Fibroblast of skin of scalp (primary cell): ENCODE measurements at places on chromosomes 7 and 10.
A peak's percentile ranks its signal among the peaks of the same experiment; 100 is the strongest.

GRCh38 chr7:41892356-41893100, 189.6 kb upstream of the INHBA start:
- no peak for DNase-seq

DNA sequence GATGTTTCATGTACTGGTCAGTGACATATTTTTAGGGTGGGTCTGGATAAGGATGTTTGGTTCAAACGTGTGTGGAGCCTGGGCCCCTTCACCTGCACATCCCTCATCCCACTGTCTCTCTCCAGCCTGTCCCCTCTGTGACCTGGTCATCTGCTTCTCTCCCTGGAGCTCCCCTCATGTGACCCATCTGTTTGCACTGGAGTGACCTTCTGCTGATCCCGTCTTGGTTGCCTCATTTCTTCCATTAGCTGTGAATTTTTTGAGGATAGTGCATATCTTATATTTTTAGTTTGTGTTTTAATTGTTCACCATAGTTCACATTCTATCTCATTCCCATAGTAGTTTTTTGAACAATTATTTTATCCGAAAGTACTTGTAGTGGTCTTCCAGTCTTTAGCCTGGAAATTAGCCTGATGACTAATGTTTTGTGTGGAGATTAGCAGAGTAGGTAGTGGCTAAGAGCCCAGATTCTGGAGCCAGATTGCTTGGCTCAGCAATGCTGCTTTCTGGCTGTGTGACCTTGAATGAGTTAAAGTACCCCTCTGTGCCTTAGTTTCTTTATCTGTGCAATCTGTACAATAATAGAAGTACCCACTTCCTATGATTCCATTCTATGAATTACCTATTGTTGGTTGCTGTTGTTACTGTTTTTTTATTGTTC, 224.5 kb downstream of the LRMDA start:
- DNase-seq: peak; percentile 56

GRCh38 chr10:112045938-112046337, 137.6 kb downstream of the GPAM start:
- DNase-seq: peak; percentile 1

GRCh38 chr10:106771154-106771553, 393.4 kb downstream of the SORCS1 start:
- no peak for DNase-seq
